Left ventricle myocardium inferior (tissue), 1 donor: ENCODE measurements at places on chromosomes 11 and 22. TPM values are rescaled to one million over a fixed set of nuclear protein-coding genes. Genes with fewer than 3 reads are reported as not detected.

Gene ANO1
- 7.7 TPM for total RNA-seq

Gene CARS1
- total RNA-seq, result 14.3 TPM

Gene PRG3
- not detected for total RNA-seq

Gene KCTD14
- total RNA-seq, result 0.16 TPM

Gene HTR3B
- total RNA-seq, result not detected

Gene ATP5MG
- 854 TPM for total RNA-seq

Gene OR52I1
- not detected for total RNA-seq

Gene RIC3
- total RNA-seq, result 12.9 TPM

Gene MYOD1
- not detected for total RNA-seq

Gene HBG2
- not detected for total RNA-seq

- no peaks in the 10 kb centered on the region for H3K27me3 ChIP-seq
- peaks cover 39% of the 10 kb centered on the region for H3K4me1 ChIP-seq
- no peak overlapping the region for H3K27ac ChIP-seq
- DNase-seq, result no peak
These were observed 3.1 kb downstream of the GAB2 start for GRCh38 chr11:78414321-78415051.

GRCh38 chr11:87484566-87484965, 446.8 kb downstream of the TMEM135 start:
- no peaks in the 10 kb centered on the region for H3K4me1 ChIP-seq
- H3K27ac ChIP-seq, result no peak overlapping the region
- H3K4me3 ChIP-seq, result no peak overlapping the region

DNA sequence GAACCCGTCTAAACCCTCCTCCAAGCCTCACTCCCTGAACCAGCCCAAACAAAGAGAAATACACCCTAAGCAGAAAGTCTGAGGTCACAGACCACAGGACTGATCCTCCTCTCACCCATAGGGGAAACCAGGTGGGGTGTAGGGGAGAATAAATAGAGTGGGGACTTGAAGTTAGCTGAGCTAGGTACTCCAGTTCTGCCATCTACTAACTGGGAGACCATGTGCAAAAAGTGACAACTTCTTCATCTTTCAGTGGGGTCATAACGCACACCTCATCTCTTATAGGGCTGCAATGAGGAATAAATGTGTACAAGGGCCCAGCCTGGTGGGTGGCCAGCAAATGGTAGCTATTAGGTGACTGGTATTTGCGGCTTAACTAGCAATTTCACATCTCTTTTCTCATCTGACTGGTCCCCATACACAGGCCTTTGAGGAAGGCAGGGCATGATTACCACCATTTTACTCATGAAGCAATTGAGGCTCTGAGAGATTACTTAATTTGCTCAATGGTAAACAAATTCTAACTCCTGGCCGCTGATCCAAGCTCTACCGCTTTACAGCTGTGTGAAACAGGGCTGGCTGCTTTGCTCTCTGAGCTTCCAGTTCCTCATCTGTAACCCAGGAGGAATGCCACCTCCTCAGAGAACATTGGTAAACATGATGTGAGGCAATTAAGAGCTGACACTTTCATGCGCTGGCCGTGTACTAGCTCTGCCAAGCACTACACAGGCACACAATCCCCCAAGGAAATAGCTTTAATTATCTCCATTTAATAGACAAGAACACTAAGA, 16.6 kb downstream of the TBC1D10A start:
- peak overlapping the region; percentile 87 for H3K27ac ChIP-seq
- peaks cover 98% of the 10 kb centered on the region for H3K4me1 ChIP-seq
- H3K27me3 ChIP-seq, result no peaks in the 10 kb centered on the region
- H3K36me3 ChIP-seq, result no peaks in the 10 kb centered on the region
- DNase-seq, result no peak
- H3K4me3 ChIP-seq, result peak overlapping the region; percentile 43

- H3K4me1 ChIP-seq, result no peaks in the 10 kb centered on the region
- peaks cover 9% of the 10 kb centered on the region for H3K27me3 ChIP-seq
- no peak overlapping the region for H3K27ac ChIP-seq
These were observed 6.5 kb downstream of the POU2AF1 start for GRCh38 chr11:111372538-111372937.

- H3K27me3 ChIP-seq, result no peaks in the 10 kb centered on the region
- no peaks in the 10 kb centered on the region for H3K36me3 ChIP-seq
- peaks cover 17% of the 10 kb centered on the region for H3K4me1 ChIP-seq
These were observed 2.8 kb upstream of the SYTL2 start for GRCh38 chr11:85813721-85814120.

DNA sequence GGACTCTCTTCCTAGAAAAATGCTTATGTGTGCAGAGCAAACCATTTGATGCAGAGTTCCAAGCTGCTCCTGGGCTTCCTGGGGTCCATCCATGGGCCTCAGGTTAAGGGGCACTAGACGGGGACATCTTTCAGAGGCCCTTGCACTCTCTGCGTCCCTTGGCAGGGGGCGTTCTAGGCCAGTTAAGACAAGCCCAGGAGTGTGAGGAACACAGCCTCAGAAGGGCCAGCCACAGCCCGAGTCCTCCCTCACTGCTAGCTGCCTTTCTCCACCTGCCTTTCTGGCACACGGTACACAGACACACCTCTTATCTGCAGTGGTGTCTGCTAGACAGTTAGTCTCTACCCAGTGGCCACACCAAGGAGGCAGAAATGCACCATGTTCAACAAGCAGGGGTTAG, 18.0 kb upstream of the BID start:
- DNase-seq, result no peak
- H3K27me3 ChIP-seq, result no peaks in the 10 kb centered on the region

DNA sequence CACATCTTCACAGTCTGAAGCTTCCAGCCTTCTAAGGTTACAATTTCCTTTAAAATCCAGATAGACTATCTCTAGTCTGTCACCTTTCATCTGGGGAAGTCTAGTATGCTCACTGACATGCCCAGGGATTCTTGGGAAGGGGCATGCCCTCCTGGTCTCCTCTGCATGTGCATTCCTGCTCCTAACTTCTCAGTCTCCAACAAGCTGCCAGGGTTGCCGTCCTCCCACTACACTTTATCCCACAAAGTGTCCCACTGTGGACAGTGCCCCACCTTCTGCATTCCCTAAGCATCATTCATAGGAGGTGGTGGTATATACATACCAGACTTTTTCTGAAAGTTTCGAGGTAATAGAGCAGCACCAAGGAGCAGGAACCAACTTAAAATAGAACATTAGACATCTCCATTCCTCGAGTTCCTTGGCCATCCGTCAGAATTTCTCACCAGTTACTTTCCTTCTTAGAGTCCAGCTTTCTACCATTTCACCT, 28.7 kb downstream of the EIF3F start:
- H3K27me3 ChIP-seq, result peaks cover 19% of the 10 kb centered on the region
- H3K4me3 ChIP-seq, result no peak overlapping the region
- peaks cover 29% of the 10 kb centered on the region for H3K4me1 ChIP-seq
- no peak overlapping the region for H3K27ac ChIP-seq

- no peaks in the 10 kb centered on the region for H3K36me3 ChIP-seq
- H3K27ac ChIP-seq, result peak overlapping the region; percentile 91
- peak overlapping the region; percentile 81 for H3K4me3 ChIP-seq
These were observed 236.7 kb downstream of the TTC28 start for GRCh38 chr22:28442711-28443525.

DNA sequence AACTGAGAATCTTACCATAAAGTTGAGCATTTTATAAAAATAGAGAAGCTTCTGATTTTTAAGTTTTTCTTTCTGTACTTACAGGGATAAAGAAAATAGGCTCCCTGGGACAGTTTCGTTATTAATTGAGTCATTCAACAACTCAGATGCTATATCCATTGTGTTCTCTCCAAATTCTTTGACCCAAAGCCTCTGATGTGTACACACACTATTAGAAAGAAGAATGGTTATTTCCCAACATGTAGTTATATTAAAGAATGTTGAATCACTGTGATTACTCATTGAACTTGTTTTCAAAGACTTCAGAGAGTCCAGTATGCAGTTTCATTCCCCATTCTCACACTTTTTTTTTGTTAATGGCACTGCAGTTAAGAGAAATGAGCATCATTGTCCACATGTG, 734.3 kb upstream of the ARHGAP42 start:
- no peaks in the 10 kb centered on the region for H3K36me3 ChIP-seq
- no peak overlapping the region for H3K4me3 ChIP-seq
- H3K27ac ChIP-seq, result no peak overlapping the region
- no peaks in the 10 kb centered on the region for H3K4me1 ChIP-seq
- no peak for DNase-seq
- no peaks in the 10 kb centered on the region for H3K27me3 ChIP-seq

GRCh38 chr11:85695546-85695945, 9.6 kb upstream of the CCDC89 start:
- no peaks in the 10 kb centered on the region for H3K4me1 ChIP-seq
- no peak for DNase-seq
- no peak overlapping the region for H3K4me3 ChIP-seq

DNA sequence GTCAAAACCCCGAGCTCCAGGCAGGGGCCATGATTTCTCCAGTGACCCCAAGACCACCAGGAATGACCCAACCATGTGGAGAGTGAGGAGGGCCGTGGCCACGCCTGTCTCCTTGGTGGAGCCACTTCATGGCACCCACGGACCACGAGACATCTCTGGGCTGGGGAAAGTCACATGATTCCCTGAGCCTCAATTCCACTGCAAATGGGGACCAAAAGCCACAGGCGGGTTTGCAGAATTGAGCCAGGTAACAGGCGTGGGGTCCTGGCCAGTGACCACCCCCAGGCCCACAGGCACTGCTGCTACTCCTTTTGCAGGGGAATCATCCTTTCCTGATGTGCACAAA, 178.9 kb downstream of the CTTN start:
- no peak for DNase-seq
- H3K36me3 ChIP-seq, result no peaks in the 10 kb centered on the region
- H3K4me1 ChIP-seq, result no peaks in the 10 kb centered on the region
- peaks cover 19% of the 10 kb centered on the region for H3K27me3 ChIP-seq
- no peak overlapping the region for H3K4me3 ChIP-seq
- no peak overlapping the region for H3K27ac ChIP-seq

GRCh38 chr11:85539029-85539689, 88.0 kb downstream of the DLG2 start:
- DNase-seq, result no peak
- H3K27me3 ChIP-seq, result no peaks in the 10 kb centered on the region
- no peak overlapping the region for H3K4me3 ChIP-seq
- H3K4me1 ChIP-seq, result peaks cover 32% of the 10 kb centered on the region
- H3K27ac ChIP-seq, result peak overlapping the region; percentile 43

- no peak for DNase-seq
- H3K27me3 ChIP-seq, result no peaks in the 10 kb centered on the region
- peak overlapping the region; percentile 57 for H3K27ac ChIP-seq
- H3K36me3 ChIP-seq, result no peaks in the 10 kb centered on the region
- H3K4me3 ChIP-seq, result no peak overlapping the region
These were observed 354.4 kb downstream of the SOX6 start for GRCh38 chr11:16001899-16002426.

DNA sequence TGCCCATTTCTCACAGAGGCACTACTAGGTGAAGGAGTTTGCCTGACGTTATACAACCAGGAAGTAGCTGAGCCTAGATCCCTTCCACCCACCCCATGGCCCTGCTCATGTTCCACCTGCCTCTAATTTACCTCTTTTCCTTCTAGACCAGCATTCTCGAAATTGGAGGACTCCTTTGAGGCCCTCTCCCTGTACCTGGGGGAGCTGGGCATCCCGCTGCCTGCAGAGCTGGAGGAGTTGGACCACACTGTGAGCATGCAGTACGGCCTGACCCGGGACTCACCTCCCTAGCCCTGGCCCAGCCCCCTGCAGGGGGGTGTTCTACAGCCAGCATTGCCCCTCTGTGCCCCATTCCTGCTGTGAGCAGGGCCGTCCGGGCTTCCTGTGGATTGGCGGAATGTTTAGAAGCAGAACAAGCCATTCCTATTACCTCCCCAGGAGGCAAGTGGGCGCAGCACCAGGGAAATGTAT, 14.1 kb downstream of the PIK3IP1 start:
- no peak overlapping the region for H3K27ac ChIP-seq
- H3K4me1 ChIP-seq, result peaks cover 7% of the 10 kb centered on the region
- H3K27me3 ChIP-seq, result no peaks in the 10 kb centered on the region
- H3K36me3 ChIP-seq, result peaks cover 84% of the 10 kb centered on the region
- no peak overlapping the region for H3K4me3 ChIP-seq

DNA sequence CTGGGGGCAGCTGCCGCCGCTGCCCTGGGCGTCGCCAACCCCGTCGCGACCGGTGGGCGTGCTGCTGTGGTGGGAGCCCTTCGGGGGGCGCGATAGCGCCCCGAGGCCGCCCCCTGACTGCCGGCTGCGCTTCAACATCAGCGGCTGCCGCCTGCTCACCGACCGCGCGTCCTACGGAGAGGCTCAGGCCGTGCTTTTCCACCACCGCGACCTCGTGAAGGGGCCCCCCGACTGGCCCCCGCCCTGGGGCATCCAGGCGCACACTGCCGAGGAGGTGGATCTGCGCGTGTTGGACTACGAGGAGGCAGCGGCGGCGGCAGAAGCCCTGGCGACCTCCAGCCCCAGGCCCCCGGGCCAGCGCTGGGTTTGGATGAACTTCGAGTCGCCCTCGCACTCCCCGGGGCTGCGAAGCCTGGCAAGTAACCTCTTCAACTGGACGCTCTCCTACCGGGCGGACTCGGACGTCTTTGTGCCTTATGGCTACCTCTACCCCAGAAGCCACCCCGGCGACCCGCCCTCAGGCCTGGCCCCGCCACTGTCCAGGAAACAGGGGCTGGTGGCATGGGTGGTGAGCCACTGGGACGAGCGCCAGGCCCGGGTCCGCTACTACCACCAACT, 1.0 kb downstream of the FUT4 start:
- H3K4me3 ChIP-seq, result peak overlapping the region; percentile 73
- DNase-seq, result peak; percentile 30
- H3K4me1 ChIP-seq, result peaks cover 58% of the 10 kb centered on the region

- DNase-seq, result no peak
- H3K27me3 ChIP-seq, result peaks cover 35% of the 10 kb centered on the region
- peaks cover 10% of the 10 kb centered on the region for H3K4me1 ChIP-seq
These were observed 23.1 kb downstream of the MRGPRG start for GRCh38 chr11:3195251-3196160.

DNA sequence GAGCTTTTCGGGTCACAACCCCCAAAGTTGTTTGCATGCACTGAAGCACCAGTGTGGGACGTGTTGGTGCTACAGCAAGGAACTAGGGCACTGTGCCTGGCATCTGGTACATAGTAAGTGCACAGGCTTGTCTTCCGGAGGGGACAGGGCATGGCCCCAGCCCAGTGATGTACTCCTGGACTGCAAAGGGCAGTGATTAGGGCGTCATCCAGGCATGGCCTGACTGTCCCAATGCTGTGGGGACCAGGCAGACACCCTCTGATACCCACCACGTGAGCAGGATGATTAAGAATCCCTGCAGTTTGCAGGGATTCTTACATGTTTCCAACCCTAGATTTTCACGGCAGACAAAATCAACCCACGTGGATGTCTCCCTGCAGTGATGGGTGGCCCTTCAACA, 50.0 kb upstream of the RFPL3 start:
- no peaks in the 10 kb centered on the region for H3K4me1 ChIP-seq
- H3K36me3 ChIP-seq, result no peaks in the 10 kb centered on the region
- H3K27me3 ChIP-seq, result peaks cover 62% of the 10 kb centered on the region
- no peak overlapping the region for H3K27ac ChIP-seq
- no peak for DNase-seq
- H3K4me3 ChIP-seq, result no peak overlapping the region

GRCh38 chr22:28773461-28773867, 969 bp downstream of the CCDC117 start:
- peak overlapping the region; percentile 98 for H3K27ac ChIP-seq
- H3K36me3 ChIP-seq, result peaks cover 21% of the 10 kb centered on the region
- H3K27me3 ChIP-seq, result no peaks in the 10 kb centered on the region
